Hypothalamus (tissue), 51 donors: ENCODE measurements at places on chromosomes 16 and 17.

DNA sequence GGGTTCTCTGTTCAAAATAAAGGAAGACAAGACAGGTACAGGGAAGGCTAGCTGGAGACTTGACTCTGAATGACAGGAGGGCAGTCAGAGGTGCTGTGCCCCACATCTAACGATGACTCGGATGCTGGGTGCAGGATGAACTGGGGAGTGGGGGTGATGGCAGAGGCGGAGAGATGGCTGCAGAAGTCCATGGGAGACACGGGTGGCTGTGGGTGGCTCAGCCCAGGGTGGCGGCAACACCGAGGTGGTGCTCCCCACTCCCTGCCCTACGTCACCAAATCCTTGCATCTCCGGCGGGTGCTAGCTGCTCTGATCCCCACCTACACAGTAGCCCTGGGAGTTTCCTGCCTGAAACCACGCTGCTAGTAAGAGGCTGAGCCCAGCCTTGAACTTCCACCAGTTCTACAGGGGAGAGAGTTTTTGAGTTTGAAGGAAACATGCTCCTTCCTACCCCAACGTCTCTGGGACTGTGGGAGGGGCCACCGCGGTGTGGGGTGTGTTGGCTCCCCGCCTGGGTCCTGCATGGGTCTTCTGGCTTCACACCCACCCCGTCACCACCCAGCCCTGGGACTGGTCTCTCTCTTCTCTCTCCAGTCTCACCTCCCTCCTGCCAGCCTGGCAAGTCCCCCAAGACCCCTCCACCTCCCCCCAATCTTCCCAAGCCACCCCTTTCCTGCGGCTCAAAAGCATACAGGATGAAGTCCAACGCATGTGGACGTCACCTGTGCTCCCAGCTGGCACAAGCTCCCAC, 4.5 kb downstream of the GSG1L start:
- no peak for DNase-seq

GRCh38 chr17:50101346-50102163, 6.4 kb downstream of the PDK2 start:
- no peak for DNase-seq

- no peak for DNase-seq
These were observed 6.8 kb downstream of the FN3KRP start for GRCh38 chr17:82723169-82723807.

GRCh38 chr16:749010-749409, 8.2 kb upstream of the CIAO3 start:
- no peak for DNase-seq

DNA sequence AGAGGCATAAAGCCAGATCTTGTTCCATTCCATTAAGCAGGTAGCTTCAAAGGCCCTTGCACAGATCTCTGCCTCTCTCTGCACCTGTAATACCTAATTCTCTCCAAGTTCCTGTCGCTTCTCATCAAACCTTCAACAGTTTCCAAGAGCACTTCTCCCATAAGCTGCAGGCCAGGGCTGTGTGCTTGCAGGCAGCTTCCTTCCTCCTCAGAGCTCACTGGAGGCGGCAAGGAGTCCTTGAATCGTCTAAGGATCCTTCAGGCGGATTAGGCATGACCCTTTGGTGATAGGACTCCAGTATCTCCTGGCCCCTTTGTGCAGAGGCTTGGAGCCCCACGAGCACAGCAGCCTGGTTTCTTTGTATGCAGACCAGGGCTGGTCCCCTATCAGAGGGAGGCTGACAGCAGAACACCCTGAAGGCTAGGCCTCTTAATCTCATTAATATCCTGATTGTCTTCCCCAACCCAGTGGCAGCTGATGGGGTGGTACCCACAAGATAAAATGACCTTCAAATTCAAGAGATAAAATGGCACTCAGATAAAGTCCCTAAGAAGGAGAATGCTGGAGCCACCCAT, 19.8 kb downstream of the HNF1B start:
- no peak for DNase-seq

DNA sequence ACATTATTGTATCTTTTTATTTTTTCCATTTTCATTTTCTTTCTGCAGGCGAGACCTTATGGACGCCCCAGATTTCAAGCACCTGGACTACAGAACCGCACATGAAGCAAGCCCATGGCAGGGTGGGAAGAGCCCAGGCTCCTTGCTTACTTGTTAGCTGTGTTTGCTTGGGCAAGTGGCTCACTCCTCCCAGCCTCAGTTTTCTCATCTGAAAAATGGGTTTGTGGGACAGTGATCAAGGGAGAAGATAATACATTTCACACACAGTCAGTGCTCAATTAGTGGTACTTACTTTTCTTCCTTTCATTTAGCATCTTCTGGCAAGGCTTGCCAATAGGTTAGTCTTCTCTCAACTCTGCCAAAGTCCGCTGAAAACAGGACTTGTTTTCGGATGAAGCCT, 117.5 kb downstream of the IRX3 start:
- no peak for DNase-seq

DNA sequence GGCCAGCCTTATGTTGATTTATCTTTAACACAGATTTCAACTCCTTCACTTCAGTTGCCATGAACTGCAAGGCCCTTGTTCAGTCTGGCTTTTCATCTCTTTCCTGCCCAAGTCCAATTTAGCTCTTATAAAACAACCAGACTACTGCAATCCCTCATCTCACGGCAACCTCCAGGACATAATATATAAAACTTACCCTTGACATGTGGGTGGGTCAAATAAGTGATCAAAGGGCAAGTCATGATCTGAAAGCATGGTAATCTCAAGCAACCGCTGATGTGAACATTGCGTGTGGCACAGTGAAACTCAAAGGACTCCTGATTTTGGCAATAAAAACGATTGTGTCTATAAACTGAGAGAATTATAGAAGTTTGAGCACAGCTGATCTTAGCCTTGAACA, 364.6 kb downstream of the CDH13 start:
- no peak for DNase-seq

- no peak for DNase-seq
These were observed 45.2 kb downstream of the MFSD11 start for GRCh38 chr17:76783146-76783545.

DNA sequence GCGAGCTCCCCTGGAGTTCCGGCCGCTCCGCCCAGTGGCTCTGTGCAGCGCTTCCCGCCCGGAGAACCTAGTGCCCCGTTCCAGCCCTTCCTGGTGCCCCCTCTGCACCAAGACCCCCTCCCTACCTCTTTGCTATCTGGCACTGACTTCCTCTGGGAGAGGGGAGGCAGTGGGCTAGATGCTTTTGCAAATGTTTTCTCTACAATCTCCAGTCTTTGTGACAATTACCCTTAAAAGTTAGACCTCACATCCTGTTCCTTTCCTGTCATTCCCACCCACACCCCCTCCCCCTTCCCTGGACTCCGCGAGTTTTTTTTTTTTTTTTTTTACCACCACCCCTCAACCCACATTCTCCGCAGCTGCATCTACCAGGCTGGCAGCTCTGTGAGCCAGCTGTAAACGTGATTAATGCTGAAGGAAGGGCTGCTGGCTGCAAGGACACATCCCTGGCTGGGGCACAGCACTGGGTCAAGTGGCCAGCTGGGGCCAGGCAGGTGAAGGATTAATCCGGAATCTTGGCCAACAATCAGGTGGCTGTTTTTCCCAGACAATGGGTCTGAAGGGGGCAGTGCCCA, 101.5 kb downstream of the MGAT5B start:
- no peak for DNase-seq

- no peak for DNase-seq
These were observed 19.9 kb upstream of the JPH3 start for GRCh38 chr16:87582216-87582965.

GRCh38 chr17:14299280-14300141, 1.4 kb upstream of the HS3ST3B1 start:
- no peak for DNase-seq

- no peak for DNase-seq
These were observed 84.8 kb upstream of the TNRC6C start for GRCh38 chr17:77873500-77874302.

GRCh38 chr17:37276475-37276874, 99.3 kb upstream of the C17orf78 start:
- DNase-seq: no peak

DNA sequence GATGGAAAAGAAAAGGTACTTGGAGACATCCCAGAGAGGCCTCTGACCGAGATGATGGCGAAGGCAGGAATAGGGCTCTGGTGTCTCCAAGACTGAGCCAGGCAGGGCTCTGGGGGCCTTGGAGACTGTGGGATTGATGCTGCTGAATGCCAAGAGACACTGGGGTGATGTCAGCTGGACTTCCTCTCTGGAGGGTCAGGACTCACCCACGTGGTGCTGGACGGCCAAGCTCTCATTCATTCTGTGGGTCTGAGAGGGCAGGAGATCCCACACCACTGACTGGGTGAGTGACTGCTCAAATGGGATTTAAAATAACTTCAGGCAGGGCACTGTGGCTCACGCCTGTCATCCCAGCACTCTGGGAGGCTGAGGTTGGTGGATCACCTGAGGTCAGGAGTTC, 64.8 kb downstream of the NT5M start:
- no peak for DNase-seq

DNA sequence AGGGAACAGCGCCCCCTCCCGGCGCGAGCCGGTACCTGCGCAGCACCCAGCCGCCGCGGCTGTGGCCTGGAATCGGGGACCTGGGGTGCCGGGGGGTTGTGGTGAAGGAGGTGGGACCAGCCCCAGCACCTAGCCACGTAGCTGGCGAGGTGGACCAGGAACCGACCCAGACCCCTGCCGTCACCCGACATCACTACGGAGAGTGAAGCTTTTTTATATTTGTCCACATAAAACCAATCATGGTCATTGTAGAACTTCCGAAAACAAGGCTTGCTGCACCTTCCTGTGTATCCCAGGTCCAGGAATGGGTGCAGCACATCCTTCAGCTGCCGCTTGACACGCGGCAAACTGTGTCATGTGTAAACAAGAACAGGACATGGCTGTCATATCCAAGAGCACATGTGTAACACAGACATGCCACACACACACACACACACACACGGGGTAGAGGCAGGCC, 1.3 kb downstream of the HBQ1 start:
- peak; percentile 58 for DNase-seq

DNA sequence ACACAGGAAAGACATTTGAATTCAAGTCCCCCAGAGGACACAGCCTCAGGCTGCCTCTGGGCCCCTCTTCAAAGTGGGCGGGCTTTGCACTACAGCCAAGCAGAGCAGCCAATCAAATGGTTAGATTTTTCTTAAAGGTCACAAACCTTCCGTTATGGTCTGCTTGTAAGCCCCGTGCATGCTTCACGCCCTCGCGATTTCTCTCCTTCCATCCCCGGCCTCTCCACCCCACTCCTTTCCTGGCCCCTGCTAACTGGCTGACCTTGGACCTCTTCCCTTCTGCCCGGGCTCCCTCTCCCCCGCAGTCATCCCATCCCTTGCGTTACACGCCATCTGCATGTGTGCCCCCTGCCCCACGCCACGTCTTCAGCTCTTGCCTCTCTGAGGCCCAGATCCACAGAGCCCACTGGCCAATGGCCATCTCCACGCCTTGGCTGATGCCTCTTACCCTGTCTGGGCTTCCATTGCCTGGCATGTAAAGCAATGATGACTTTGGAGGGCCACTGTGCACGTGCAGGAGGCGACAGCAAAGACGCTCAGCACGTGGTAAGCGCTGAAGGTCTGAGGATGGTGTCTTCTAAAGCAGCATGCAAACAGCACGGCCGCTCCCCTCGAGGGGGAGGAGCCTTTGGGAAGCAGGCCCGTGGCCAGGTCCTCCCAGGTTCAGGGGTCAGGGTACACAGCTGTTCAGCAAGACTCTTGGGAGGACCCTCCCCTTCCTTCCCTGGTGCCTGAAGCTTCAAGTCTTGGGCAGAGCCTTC, 86.8 kb downstream of the ZDHHC7 start:
- no peak for DNase-seq

DNA sequence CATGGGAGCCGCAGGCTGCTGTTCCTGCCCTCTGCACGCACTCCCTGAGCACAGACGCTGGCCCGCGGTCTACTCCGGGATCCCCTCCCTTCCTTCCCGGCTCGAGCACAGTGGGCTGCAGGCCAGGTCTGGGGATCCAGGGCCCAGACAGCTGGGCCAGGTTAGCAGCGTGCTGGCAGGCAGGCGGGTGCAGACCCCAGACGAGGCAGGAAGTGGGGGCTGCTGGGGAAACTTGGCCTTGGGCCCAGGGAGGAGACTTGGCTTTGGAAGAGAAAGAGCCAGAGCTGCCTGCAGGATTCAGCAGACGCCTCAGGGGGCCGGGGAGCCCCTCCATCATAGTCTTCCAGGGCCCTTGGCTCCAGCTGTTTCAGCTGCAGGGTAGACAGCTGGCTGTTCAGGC, 30.2 kb upstream of the ABCC3 start:
- peak; percentile 23 for DNase-seq

- DNase-seq: no peak
These were observed 11.9 kb upstream of the SSTR5 start for GRCh38 chr16:1060416-1061340.

DNA sequence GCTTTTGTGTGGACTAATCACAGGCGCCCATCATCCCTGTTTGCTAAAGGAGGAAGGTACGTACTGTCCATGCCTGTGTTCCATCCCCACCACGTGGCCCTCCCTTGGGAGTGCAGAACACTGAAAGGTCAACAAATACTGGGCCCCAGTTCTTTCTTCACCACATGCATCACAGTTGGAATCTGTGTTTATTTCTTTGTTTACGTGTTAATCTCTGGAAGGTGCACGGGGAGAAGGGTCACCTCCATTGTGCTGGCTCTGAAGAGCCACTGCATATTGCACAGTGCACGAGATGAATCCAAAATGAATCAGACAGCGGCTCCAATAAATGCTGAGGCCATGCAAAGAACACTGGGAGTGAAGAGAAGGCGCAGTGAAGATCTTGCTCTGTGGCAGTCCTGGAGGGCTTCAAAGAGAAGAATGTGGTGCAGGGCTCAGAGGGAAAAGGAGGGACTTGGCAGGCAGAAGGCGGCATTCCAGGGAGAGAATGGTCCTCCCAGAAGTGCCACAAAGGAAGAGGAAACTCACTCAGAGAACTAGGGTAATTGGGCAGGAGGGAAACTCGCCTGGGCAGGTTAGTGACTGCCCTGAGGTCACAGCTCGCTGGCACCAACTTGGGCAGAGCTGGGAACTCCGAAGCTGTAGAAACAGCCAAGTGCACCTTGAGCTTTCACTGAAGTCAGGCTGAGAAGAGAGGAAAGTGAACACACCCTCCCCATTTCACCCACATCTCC, 3.7 kb downstream of the RPH3AL start:
- no peak for DNase-seq
